ENCODE measurements at places on chromosomes 2 and 18.

GRCh38 chr18:64179556-64180080, 30.7 kb upstream of the LINC00305 start:
- DNase-seq, result no peak

DNA sequence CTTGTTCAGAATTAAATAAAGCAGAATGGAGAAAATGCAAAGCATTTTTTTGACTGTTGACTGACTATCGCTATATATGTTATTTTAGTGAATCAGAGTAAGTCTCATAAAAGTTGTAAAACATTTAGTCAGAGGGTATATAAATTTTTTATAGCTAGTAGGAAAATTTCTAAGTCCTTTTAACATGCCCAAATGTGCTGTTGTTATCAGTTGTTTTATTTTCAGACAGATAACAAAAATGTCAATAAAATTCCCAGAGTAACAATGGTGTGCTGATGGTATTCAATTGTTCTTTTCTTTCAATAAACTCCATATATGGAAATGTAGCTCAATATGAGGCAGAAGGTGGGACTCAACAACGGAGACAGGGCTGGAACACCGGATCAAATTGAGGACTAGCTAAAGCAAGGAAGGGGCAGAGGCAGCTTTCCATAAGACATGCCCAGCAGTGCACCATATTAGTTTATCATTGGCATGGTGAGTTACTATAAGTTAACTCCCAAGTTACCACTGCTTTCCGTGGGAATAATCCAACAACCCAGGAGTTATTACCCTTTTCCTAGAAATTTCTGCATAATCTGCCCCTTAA, 26.6 kb downstream of the GULP1 start:
- no peak for DNase-seq

DNA sequence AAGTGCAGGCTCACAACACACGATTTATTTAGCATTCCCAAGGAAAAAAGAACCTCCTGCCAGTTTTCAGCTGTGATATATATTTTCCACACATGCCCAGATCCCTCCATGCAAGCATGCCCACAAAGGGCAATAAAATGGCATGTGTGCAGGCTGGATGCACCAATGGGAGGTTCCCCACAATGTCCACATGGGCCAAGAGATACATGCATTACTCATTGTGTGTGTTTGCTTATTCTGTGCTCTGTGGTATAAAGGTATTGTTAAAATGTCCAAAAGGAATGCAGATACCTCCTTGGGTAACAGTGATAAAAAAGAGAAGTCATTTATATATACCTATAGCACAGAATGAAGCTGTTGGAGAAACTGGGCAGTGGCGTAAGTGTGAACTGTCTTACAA, 207.4 kb downstream of the FHOD3 start:
- DNase-seq, result no peak

GRCh38 chr2:6394276-6394675, 471.4 kb downstream of the CMPK2 start:
- no peak for DNase-seq

- DNase-seq, result no peak
Observed at GRCh38 chr2:240248721-240249422, 108.4 kb upstream of the OTOS start.

DNA sequence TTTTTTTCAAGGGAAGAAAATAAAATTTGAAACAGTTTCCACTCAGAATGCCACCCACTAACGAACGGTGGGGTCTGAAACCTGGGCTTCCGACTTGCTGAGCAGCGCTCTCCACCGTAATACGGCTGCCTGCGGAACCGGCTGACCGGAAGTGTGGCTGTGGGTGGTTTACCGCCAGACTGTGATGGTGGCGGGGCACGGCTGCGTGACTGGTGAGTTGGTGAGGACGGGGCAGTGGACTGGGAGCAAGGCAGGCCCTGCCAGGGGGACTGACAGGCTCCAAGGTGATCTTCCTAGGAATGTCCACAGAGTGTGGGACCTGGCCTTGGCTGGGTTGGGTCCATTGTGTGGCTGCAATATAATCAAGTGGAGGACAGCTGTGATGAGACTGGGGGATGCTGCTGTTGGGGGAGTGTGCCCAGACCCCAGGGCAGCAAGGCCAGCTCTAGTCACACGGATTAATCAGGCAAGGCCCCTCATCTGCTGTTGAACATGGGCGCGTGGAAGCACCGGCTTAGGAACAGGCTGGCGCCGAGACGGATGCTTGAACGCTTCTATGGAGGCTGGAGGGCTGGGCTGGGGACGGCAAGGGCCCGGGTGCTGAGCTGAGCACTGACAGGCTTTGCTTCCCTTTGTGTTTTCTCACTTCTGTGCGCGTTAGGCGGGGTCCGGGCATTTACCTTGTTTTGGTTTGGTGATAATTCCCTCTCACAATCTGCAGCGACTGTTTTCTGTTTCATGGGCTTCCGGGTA, 357.7 kb upstream of the SPRED2 start:
- no peak for DNase-seq

DNA sequence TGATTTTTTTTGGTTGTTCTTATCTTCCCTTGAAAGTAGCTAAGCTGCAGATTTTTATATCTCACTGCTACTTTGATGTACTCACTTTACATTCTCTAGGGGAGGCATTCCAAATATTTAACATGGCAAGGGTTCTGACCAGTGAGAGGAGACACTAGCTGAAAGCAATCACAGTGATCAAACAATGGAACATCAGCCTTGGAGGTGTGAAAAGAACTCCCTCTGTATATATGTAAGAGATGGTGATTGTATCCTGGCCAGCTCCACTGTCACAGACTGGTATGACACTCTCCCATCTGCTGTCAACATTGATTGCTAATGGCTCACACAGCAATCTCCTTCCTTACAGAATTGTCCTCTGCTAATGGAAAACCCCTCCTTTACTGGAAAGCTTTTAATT, 291.7 kb upstream of the CDH19 start:
- DNase-seq, result no peak

GRCh38 chr2:127000937-127001336, 102.2 kb downstream of the TEX51 start:
- no peak for DNase-seq

DNA sequence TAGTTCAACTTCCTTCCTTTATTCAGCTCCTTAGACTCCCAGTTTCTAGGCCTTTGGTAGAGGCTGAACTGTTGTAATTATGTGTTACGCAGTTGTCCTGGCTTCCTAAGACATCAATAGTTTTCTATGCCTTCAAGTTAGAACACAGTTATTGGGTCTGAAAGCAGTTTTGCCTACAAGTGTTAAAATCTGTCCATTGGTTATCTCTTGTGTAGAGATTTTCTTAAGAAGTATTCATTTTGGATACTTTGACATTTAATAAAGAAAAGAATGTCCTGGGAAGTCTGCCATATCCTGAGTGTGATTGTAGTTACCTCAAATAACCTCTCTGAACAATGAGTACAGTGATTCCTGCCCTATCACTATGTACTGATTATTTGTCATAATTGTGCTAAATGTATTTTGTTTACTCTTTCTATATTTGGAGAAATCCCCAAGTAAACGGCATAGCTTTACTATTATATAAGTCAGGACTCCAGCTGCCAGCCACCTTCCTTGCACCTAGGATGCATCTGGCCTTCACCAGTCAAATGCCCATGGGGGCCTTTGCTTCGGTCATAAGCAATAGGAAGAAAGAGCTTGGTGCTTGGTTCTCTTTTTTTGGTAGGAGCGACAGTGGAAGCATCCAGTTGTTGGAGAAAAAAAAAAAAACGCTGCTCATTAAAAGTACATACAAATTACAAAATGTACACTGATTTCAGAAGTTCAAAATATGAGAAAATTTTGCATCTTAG, 449.5 kb upstream of the PKDCC start:
- DNase-seq, result no peak

- no peak for DNase-seq
Observed at GRCh38 chr2:24424387-24424786, 64.1 kb upstream of the ITSN2 start.

GRCh38 chr2:24831221-24832072, 38.2 kb downstream of the CENPO start:
- DNase-seq, result no peak

GRCh38 chr2:235951982-235952381, 216.2 kb downstream of the GBX2 start:
- DNase-seq, result no peak

DNA sequence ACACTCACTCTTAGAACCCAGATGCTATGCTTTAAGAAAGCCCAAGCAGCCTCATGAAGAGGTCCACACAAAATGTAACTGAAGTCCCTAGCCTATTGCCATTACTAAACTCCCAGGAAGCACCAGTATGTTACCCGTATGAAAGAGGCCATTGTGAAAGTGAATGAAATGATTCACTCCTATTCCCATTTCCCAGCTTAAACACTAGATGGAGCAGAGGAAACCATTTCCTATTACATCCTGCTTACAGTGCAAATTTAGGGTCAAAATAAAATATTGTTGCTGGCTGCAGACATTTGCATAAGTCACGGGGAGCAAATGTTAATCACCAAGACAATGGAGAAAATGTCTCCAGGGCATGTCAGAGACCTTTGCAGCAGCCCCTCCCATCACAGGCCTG, 989.7 kb upstream of the CRIM1 start:
- no peak for DNase-seq

DNA sequence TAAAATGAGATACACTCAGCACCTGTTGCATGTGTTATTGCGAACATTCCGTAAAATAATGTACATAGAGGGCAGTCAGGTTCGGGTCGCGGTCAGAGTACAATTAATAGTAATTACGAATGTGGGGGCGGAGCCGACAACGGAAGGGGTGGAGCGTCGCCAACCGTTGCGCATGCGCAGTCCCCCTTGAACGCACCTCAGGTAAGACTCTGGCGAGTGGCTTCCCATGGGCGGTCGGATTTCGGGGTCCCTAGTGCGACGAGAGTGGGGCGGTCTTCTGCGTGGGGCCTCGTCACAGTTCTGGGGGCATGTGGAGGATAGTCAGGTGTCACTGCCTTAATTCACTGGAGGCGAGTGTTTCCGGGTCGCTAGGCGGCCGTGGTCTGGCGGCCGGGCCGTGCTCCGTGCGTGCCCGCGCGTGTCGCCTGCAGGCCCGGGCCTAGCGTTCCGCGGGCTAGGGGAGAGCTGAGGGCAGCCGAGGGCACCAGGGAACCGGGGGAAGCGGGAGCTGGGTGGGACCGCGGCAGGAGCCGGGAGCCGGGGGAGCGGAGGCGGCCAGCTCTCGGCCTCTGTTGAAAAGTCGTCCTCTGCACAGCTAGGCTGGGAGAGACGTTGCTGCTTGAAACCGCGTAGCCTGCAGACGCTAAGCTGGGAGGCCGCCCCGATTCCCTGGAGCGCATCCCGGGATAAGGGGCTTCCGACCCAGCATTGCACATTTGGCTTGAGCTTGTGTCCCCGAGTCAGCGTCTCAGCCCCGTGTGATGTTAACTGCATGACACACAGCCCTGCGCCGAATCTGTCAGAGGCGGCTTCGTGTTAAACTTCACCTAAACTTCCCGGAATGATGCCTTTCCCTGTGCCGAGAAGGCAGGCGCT, at the start of gene CEBPZOS:
TSS of gene CEBPZOS (plus strand) at position 177 of the 876 bp plus-strand sequence. CDS start 3,209 bp downstream, outside the sequence.
- peak; percentile 91 for DNase-seq

- DNase-seq, result no peak
Observed at GRCh38 chr2:7868836-7869235, 813.0 kb upstream of the ID2 start.

DNA sequence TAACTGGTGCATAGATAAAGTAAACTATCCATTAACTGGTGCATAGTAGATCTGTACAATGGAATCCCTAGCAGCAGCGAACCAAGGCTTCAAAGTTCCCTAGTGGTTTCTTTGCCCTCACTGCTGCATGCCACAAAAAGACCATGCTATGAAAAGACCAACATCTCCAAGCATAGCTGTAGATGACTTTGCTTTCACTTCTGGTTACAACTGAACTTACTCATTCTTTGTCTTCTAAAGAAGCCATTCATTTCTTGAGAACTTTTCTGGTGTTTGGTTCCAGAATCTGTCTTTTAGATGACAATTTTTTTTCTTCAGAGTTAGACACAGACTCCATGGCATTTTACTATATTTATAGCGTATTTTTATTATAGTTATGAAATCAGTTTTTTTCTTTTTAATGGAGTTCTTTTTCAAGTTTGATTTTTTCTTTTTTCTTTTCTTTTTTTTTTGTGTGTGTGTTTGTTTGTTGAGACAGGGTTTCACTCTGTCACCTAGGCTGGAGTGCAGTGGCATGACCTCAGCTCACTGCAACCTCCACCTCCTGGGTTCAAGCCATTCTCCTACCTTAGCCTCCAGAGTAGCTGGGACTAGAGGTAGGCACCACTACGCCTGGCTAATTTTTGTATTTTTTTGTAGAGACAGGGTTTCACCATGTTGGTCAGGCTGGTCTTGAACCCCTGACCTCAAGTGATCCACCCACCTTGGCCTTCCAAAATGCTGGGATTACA, 63.6 kb downstream of the SLC35F5 start:
- DNase-seq, result no peak

DNA sequence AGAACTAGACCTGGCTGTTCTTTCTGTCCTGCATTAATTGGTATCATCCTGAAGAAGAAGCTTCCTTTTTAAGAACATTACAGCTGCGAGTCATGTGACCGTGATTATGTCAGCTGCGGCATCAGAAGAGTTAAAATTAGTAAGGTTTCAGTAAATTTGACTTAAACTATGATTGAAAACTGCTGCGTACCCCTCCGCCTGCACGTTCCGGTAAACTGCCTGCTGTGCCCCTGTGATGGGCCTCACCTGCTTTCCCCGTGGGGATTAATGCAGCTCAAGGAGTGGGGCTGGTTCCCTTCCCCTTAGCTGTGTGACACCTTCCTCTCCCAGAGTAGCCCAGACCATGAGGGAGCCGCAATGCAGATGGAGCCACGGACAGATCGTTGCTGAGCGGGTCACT, 36.1 kb upstream of the MYO3B start:
- DNase-seq, result no peak

DNA sequence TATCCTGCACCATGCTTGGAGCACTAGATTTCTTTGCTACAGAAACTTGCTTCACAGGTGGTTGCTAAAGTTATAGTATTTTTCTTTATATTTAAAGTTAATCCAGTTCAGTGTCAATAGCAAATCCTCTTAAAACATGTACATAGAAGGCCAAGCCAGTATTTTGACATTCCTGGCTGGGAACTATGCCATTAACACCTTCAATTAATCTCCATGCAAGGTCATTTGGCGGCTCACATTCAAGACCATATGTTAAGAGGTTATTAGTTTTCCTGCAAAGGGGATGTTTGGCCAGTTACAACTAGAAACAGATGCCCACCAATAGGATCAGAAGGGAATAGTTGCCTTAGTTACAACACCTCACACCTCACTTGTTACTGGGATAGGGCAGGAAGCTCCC, 261.3 kb upstream of the MEIS1 start:
- DNase-seq, result no peak

DNA sequence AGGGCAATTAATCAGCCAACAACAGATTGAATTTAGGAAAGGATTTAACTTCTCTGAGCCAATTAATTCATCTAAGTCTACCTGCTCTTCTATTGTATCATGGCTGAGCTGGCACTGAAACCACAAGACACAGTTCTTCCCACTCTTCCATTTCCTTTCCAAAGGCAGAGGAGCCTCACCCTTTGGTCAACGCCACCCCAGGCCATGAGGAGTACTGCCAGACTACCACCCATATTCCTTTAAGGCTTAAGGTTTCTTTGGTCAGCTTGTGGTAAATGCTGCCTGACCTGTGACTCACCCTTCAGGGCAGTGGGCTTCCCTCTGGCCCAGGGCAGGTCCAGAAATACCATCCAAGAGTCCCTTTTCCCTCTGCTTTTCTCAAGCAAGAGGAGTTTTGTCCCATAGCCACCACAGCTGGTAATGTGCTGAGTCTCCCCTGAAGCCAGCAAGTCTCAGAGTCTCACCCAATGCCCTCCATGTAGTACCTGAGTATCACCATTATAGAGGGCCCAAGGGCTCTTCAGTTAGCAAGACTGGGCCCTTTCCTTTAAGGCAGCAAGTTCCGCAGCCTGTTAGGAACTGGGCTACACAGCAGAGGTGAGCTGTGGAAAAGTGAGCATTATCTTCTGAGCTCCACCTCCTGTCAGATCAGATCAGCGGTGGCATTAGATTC, 900.5 kb upstream of the CRIM1 start:
- DNase-seq, result no peak

Data from activated T-cell treated with anti-CD3 and anti-CD28 coated beads for 1 hour (primary cell).